ENCODE measurements at places on chromosomes 5 and 9. TPM values are rescaled to one million over a fixed set of nuclear protein-coding genes. Genes with fewer than 3 reads are reported as not detected.

DNA sequence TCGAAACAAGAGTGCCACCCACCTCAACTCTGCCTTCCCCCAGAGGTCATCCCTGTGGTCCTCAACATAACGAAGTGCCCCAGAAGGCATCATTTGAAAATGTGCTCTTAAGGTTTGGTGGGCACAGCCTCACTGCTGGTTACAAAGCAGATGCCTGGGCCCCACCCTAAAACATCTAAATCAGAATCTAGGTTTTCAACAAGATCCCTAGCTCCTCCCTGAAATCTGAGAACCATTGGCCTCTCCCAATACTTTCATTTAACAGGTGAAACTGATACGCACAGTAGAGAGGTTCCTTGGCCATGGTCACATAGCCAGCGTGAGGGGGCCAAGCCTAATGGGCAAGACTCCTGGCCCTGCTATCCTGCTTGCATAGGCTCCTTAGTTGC is 376.2 kb upstream of the CLINT1 start:
- no peak for DNase-seq

- DNase-seq, result no peak
These were observed 13.1 kb downstream of the RPS23 start for GRCh38 chr5:82265047-82265446.

GRCh38 chr5:123439709-123440108 is 16.5 kb upstream of the CEP120 start:
- DNase-seq, result no peak

DNA sequence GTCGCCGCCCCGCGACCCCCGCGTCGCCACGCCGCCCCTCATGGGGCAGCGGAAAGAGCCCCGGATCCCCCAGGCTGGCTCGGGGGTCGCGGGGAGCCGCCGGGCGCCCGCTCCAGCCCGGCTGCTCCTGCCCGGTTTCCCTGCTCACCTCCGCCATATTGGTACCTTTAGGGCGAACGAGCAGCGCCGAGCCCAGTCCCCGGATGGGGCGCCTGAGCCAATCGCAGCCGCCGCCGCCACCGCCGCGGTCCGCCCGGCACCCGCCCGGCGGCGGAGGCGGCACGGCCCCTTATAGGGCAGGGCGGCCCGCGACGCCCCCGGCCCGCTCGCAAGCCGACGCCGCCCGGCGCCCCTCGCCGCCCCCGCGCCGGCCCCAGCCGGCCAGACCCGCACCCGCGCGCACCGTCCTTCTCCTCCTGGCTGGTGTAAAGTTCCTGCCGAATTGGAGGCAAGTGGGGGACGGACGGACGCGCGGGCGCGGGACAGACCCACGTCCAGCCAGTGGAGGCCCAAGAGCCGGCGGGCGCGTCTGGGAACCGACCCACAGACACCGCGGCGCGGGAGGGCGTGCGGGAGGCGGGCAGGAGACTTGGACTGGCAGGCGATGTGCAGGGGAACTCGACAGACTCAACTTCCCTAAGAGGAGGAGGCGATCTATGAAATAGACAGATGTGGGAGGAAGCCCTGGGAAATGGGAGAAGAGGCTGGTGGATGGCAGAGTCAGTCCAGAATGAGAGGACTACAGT is at the start of gene MIER3:
TSS of gene MIER3 (minus strand) at position 178 of the 746 bp plus-strand sequence. CDS start at position 157, 21 bp downstream.
- no peak for DNase-seq

- DNase-seq, result no peak
These were observed 154.8 kb downstream of the SIL1 start for GRCh38 chr5:139043157-139043905.

- DNase-seq, result no peak
These were observed 74.2 kb downstream of the NTNG2 start for GRCh38 chr9:132235894-132236661.

GRCh38 chr5:138541511-138542179 is 1.4 kb downstream of the ETF1 start:
- DNase-seq, result no peak

DNA sequence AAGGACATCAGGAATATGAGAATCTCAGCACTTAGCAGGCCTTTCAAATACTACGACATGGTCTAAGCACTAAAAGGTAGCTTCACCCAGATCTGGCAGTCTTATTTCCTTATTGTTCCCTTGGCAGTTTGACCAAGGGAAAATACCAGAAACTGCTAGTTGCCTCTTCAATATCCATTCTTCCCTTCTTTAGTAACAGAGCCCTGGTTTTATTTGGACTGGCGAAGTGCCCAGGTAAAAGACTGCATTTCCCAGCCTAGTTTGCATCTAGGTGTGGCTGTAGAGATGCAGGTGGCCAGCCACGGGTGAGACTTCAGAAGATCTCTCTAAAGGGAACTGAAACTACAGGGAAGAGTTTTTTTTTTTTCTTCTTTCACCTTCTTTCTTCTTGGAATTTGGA is 21.6 kb downstream of the DMRT2 start:
- no peak for DNase-seq

GRCh38 chr9:37350486-37351190 is 71.9 kb upstream of the GRHPR start:
- no peak for DNase-seq

- DNase-seq, result no peak
These were observed 8.1 kb upstream of the TENT4A start for GRCh38 chr5:6705088-6705487.

- no peak for DNase-seq
These were observed 548.6 kb downstream of the CSNK1G3 start for GRCh38 chr5:124060413-124061067.

DNA sequence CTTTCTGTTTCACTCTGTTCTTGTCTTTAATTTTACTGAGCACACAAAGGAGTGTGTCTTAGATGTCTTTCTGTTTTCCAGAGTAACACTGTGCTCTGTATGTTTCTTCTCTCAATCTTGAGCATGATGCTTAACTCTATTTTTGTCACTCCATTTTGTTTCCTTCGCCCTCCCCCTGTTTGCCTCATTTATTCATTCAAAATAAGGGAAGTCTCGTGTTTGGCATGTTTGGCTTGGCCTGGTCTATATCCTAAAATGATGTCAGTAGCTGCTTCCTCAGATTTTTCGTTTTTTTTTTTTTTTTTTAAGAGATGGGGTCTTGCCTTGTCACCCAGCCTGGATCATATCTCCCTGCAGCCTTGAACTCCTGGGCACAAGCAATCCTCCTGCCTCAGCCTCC is 22.0 kb downstream of the ZNF618 start:
- DNase-seq, result no peak

DNA sequence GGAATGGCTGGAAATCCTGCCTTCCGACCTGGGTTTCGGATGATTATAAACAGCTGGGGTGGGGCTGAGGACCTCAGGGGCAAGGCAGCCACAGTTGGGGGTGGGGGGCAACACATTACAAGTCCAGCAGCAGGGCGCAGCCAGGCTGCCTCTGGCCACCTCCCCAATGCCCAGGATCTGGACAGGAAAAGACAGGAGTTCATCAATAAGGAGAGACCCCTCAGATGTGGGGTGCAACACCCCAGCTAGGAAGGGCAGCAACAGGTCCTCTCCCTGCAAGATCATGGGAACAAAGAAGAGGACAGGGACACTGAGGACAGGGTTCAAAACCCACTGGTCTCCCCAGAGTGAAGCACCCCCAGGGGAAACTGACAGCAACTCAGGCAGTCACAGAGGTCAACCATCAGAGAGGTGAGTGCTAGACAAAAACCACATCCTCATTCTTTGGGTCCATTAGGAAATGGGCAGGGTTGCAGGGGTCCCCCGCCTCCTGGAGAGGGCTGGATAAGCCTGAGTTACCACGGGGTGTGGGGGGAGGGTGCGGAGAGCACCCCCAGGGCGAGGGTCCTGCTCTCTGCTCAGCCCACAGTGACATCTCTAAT is 33.5 kb downstream of the SEMA4D start:
- DNase-seq, result no peak

DNA sequence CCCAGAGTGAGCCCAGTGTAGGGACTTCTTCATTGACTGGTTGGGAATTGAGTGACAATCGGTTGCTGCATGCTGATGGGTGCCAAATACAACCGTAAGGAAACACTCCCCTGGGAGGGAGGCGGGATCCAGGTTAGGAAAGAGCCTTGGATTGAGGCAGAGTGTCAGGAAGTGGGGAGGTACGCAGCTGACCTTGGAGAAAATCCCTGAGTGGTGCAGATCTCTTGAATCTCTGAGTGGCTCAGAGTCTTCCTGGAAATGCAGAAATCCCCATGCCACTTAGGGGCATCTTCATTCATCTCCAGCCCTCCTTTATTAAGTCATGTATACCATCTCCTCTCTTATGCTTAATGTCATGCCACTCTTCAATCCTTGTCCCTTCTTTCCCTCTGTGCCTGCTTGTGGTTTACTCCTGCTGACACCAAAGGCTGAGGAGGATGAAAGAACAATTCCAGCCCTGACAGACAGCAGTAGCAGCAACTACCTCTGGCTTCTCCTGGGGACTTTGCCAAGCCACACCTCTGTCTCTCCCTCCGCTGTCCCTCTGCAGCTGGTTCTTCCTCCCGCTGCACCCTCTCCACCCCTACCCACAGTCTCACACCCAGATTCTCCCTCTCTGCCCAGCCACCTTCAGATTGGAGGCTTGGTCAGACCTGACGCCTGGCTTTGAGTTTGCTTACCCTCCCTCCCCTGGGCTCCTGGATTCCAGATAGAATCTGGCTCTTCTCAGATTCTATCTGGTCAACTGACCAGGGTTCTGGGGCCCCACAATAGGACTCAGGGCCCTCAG is 14.1 kb upstream of the LCP2 start:
- DNase-seq, result no peak

- DNase-seq, result no peak
These were observed 801.6 kb downstream of the KCTD16 start for GRCh38 chr5:144972317-144972716.

DNA sequence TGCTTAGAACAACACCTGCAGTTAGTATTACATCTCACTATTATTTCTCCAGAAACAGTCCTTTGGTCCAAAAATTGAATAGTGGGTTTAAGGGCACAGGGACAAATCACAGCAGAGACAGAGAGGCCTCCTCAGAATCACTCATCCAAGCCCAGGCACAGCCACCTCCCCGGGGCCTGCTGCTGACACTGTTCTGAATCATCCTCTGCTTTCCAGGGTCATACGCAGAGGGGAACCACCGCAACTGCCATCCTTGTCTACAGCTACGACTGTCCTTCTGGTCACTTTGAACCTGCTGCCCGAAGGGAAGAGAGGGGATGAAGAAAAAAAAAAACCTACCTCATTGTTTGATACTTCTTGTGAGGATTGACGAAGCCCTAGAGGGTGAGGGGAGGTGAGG is 35.3 kb upstream of the MAN2A1 start:
- no peak for DNase-seq

DNA sequence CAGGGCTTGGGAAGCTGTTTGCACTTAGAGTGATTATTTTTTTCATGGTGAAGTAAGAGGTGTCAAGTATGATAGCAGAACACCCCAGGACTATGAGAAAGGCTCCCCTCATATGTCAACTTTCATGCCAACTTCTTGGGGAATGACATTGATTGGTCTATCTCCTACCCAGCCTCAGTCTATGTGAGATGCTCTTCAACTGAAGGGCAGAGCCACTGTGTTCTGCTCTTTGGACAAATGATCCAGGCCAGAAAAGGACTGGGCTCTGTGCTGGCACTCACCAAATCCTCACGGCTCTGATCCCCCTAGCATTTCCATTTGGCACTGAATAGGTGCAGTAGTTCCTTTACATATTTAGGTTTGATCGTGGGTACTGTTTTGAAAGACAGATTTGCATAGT is 151.1 kb downstream of the DMRT2 start:
- no peak for DNase-seq

- no peak for DNase-seq
These were observed 243.9 kb downstream of the ARL15 start for GRCh38 chr5:54066433-54066832.

DNA sequence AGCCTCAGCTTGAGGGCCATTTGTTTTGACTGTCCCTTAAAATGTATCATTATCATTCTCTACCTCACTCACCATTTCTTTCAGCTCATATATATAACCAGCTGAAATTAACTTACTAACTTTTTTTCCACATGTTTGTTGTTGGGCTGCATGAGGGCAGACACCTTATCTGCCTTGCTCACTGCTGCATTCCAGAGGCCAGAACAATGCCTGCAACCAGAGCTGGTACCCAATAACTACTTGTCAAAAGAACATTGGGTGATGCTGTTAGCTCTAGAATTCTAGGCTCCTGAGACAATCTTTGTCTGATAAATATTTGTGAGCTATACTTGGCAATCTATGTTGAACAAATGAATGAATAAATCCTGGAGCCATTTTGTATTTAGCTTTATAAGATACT is 68.3 kb downstream of the HTR4 start:
- no peak for DNase-seq

DNA sequence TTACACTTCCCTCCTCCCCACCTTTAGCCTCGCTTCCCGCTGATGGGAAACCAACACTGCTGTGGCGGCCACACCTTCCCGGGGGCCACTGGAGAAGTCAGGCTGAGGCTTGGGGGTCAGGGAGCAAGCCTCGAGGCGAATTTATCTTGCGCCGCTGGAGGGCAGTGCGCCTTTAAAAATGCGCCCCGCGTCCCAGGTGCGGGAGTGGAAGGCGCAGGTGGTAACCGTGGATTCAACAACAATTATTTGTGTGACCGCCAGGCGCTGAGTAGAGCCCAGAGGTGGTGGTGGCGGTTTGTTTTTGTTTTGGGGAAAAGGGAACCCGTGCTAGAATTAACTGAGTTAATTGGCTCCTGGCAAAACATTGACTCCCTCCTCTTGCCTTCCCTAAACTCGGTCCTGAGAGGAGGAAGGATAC is 1.1 kb downstream of the CFAP77 start:
- DNase-seq, result no peak

DNA sequence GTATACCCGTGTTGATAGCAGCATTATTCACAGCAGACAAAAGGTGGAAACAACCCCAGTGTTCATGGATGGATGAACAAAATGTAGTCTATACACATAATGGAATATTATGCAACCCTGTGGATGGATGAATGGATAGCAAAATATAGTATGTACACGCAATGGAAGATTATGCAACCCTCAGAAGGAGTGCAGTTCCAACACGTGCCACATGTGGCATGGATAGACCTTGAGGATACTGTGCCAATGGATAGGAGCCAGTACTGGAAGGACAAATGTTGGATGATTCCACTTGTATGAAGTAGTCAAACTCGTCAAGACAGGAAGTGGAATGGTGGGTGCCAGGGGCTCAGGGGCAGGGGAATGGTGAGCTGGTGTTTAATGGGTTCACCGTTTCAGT is 44.9 kb downstream of the PLEKHG4B start:
- DNase-seq, result no peak

DNA sequence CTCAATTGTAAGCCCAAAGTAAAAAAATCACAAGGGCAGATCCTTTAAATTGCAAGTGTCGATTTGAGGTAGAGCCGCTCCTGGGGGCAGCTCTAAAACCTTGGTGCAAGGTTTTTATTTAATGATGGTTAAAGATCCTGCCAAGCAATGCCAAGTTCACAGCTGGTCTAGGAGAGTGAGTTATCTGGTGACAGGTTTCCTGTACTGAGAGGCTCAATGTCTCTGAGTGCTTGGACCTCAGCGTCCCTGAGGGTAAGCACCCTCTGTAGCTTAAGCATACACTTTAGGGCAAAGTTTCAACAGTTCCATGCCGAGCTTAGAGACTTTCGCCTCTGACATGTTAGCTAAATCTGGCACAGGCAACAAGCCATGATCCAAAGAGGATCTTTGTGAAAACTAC is 119.8 kb upstream of the EGFLAM start:
- no peak for DNase-seq

GRCh38 chr5:59287361-59287760 is 606.2 kb downstream of the PDE4D start:
- DNase-seq, result no peak

The FGFR4 gene
- polyA plus RNA-seq, result 0.12 TPM

The FOXI1 gene
- not detected for polyA plus RNA-seq

The DNAJC25 gene
- 4.9 TPM for polyA plus RNA-seq

The ZCCHC7 gene
- polyA plus RNA-seq, result 25.3 TPM

The MYO10 gene
- 17.1 TPM for polyA plus RNA-seq

The PIGO gene
- polyA plus RNA-seq, result 18.7 TPM

The WNT8A gene
- polyA plus RNA-seq, result not detected

The SLC25A46 gene
- polyA plus RNA-seq, result 33.8 TPM

Data from BJ (cell line).